Esophagus mucosa (tissue), 1 donor: ENCODE measurements at places on chromosomes 1 and 21. TPM values are rescaled to one million over a fixed set of nuclear protein-coding genes. Genes with fewer than 3 reads are reported as not detected.

- no peak for ATAC-seq
Observed at GRCh38 chr21:32378956-32379355, 13.9 kb downstream of the URB1 start.

The PUSL1 gene
- total RNA-seq: 23.0 TPM

DNA sequence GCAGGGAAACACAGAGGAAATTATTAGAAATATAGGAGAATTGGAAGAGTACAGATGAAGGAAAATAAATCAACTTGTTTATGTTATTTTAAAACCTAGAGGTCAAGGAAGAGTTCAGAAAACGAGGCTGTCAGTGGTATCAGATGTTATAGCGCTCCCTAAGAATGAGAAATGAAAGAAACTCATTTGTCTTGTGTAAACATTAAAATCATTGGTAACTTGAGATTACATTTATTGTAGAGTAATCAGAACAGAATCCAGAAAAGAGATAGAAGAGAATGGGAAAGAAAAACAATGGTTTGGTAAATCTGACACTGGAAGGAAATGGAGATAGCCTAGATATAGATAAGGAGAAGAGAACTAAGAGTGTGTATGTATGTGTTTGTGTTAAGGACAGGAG is 106.4 kb downstream of the ATF6 start:
- no peak for ATAC-seq

The PLA2G2F gene
- total RNA-seq: 0.04 TPM

DNA sequence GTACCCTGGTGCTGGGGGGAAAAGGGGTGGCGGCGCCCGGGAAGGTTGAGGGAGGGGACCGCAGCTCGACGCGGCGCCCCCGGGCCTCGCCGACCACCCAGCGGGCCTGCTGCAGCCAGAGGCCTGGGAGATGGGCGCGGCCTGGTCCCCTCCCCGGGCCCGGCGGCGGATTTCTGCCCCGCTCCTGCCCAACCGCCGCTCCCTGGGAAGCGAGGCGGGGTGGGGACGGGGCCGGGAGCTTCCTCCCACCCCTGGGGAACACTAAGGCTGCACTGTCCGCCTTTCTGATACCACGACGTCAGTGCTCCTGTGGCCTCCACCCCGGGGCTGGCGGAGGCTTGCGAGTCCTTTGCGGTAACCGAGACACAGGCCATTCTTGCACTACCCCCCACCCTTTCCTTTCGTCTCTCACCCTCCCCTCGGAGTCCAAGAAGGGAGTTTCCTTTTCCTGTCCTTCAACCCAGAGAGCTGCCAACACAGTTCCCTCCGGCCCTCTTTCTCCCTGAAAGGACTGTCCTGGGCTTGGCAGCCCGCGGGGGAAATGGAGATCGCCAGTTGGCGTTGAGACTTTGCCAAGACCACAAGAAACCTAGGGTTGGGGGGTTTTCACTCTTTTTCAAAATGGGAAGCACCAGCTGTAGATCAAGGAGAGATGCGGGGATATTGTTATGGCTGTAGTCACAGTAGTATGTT is 742 bp downstream of the SH3GLB1 start:
- ATAC-seq: peak; percentile 72

The CAMK1G gene
- not detected for total RNA-seq

- ATAC-seq: no peak
Observed at GRCh38 chr1:222189218-222189617, 358.7 kb downstream of the HHIPL2 start.
